ENCODE measurements at places on chromosomes 3 and 15.

DNA sequence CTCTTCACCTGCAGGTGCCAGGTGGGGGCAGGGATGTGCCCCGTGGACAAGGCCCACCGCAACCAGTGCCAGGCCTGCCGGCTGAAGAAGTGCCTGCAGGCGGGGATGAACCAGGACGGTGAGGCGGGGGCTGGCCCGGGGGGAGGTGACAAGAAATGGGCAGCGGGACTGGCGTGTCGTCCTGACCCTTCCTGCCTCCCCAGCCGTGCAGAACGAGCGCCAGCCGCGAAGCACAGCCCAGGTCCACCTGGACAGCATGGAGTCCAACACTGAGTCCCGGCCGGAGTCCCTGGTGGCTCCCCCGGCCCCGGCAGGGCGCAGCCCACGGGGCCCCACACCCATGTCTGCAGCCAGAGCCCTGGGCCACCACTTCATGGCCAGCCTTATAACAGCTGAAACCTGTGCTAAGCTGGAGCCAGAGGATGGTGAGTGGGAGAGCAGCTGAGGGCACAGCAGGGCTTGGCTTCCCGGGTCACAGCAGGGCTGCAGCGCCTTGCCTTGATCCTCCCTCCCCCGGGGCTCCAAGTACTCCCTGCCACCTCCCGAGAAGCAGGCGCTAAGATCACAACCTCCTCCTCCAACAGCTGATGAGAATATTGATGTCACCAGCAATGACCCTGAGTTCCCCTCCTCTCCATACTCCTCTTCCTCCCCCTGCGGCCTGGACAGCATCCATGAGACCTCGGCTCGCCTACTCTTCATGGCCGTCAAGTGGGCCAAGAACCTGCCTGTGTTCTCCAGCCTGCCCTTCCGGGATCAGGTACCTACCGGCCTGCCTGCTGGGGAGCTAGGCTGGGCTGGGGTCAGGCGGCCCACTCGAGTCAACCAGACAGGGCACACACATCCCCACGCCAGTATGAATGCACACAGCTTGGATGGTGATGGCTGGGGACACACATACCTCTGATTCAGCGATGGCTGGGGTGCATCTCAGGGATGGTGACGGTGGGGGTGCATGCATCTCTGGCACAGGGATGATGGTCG is 1.7 kb downstream of the NR2E3 start:
- no peak for DNase-seq

- DNase-seq = no peak
Measured at GRCh38 chr3:9056581-9056980, 93.3 kb upstream of the RAD18 start.

DNA sequence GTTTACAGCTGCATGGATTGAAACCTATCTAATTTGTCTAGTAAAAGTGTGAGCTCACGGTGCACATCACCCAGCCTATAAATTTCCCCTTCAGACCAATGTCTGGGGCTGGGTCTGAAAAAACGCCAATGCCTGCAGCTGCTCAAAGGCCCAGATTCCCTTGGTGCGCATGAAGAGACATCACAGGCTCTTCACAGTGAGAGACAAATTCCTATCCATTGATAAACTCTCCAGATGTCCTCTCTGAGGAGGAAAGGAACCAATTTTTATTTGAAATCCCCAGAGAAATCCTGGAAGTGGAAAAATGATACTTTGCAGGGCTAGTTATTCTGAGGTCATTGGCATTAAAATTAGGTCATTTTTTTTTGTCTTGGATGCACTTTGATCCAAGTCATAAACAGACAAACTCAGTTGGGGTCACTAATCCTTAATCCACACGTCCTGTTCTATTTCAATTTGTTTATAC is 360.5 kb downstream of the EPHA3 start:
- no peak for DNase-seq

GRCh38 chr3:43505351-43505750 is 116.5 kb downstream of the ANO10 start:
- DNase-seq = no peak

DNA sequence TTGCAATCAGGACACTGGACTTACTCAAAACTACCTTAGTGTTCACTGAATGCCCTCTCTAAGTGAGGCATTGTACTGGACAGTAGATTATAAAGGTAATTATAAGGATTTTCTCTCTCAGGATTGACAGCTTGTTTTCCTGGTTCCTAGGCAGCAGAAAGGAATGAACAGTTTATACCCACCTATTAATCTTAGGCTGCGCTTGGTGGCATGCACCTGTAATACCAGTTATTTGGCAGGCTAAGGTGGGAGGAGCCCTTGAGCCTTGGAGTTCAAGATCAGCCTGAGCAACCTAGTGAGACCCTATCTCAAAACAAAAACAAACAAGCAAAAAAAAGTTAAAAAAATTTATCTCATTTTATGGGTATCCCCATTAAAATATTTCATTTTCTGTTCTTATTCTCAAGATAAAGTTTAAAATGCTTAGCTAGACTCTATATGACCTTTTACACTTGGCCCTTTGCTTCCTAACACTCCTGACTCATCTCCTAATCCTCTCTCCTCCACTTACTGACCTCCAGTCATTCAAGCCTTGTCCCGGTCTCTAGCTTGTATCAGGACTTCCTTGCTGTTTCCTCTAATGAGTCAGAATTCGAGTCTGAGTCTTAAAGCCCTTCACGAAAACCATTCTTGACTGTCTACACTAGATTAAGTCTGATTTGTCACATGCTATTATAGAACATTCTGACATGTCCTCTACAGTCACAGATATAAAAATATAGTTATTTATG is 348.6 kb downstream of the NLGN1 start:
- DNase-seq = no peak

DNA sequence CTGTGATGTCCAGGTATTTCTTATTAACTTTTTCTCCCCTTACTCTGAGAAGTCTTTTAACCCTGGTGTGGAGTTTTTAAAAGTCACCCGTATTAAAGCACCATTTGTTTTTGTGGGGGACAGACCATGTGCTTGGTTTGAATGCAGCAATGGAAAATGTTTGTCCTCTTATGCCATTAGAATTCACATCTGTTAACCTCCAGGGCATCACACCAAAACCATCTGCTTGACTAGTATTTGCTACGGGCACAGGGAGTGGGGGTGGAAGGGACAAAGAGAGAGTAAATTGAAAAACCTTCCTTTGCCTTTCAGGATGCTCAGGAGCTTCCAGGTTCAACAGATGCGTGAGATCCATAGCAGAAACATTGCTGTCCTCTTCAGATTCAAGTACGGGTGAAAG is 61.4 kb upstream of the GOLGA8B start:
- DNase-seq = no peak

- no peak for DNase-seq
Measured at GRCh38 chr3:156761713-156762451, 64.3 kb upstream of the LEKR1 start.

- no peak for DNase-seq
Measured at GRCh38 chr15:99371180-99372103, 120.2 kb downstream of the LRRC28 start.

- no peak for DNase-seq
Measured at GRCh38 chr15:70664494-70664893, 98.9 kb downstream of the UACA start.

DNA sequence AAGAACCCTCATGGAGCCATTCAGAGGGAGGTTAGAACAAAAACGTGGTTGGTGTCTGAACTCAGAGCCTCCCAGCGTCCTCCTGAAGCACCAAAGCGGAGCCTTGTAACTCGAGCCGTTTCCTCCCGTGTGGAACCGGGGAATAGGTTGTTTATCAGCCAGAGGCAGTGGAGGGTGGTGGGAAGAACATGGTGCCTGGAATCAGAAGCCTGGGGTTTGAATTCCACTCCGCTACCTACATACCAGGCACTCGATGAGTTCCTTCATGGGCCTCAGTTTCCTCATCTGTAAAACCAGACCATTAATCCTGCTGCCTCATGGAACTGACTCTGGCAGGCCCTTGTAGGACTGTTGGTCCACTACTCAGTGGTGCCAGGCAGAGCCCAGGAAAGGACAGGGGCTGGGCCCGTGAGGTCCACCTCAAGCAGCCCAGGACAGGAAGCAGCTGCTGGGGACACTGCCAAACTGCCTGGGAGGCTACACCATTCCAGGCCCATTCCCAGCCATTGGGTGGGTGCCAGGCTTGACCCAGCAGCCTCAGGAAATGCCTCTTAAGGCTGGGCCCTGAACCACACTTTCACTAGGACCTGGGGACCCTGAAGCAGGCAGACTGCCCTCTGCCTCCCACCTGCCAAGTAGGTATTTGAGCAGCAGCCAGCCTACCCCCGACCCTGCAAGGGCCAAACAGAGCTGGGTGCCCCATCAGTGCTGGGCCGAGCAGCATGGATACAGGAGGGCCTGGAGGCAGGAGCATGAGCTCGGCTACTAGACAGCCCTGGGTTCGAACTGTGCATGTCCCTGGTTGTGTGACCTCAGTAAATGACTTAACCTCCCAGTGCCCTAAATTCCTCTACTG is 33.4 kb downstream of the PRKCD start:
- no peak for DNase-seq

- no peak for DNase-seq
Measured at GRCh38 chr3:32198714-32199113, 39.8 kb upstream of the CMTM8 start.

DNA sequence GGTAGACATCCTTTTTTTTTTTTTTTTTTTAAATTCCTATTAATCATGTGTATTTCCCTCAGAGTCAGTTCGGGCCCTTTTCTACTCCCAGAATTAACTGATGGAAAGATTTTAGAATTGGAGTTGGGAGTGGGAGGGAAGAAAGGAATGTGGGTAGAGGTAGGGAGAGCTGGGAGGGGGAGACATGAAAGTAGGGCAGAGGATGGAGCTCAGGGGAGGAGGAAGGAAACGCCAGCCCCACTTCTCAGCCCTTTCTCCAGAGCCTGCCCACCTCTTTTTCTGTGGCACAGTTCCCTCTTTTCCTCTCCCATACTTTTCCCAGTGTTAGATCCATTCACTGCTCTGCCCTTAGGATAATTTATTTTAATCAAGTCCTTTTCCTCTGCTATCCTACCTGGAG is 129.4 kb downstream of the VPS8 start:
- DNase-seq = no peak

DNA sequence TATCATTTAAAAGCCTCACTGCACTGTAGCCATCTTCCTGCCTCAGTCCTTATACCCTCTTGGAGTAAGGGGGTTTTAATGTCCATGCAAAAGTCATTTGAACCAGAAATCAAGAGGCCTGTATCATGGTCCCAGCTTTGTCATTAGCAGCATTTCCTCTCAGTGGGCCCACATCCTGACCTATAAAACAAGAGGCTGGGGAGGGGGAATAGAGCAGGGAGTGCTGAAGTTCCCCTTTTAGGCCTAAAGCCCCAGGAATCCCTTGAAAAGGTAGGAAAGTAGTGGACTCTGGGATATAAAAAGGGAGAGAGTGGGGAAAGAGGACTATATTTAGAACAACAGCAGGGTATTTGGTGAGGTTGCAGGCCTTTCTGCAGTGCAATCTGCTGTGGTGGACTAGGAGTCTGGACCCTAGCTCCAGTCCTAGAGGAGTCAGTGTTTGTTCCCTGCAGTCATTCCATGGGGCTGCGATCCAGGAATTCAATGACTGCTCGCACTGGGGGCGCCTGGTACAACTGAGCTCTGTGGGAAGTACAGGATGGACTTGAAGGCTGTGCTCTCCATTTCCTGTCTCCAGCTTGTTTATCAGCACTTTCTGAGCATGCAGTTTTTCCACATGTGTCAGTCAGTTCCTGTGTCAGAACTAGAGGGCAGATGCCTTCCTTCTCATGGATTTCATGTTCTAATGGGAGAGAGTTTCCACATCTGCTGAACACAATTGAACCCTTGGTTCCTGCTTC is 46.8 kb downstream of the PDHB start:
- no peak for DNase-seq

Data from stimulated activated CD8-positive, alpha-beta memory T cell treated with anti-CD3 and anti-CD28 coated beads, Interleukin-15, amount 100 ng/mL, for 48 hours (primary cell).